ENCODE measurements at places on chromosomes 13 and 19.

GRCh38 chr19:48368936-48369335 lies 4.8 kb downstream of the SYNGR4 start:
- DNase-seq: peak; percentile 68

- no peak for DNase-seq
These were observed 738.3 kb upstream of the SLITRK5 start for GRCh38 chr13:86932776-86933334.

DNA sequence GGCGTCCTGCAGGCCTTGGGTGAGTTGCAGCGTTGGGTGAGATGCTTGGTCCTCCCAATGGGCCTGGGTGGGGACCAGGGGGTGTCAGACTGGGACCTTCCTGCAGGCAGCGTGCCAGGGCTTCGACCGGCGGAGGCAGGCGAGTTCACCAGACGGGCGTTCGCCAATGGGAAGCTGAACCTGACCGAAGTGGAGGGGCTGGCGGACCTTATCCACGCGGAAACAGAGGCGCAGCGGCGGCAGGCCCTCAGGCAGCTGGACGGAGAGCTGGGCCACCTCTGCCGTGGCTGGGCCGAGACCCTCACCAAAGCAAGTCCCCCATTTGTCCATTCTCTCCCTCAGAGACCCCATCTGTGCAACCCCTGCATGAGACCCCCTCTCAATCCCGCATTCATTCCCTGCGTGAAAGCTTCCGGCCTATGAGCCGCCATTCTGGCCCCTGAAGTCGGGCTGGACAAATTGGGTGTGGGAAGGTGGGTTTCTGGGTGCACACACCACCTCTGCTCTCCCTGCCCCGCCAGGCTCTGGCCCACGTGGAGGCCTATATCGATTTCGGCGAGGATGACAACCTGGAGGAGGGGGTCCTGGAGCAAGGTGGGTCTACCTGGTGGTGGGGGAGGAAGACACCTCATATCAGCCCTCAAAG lies 1.2 kb downstream of the GTPBP3 start:
- DNase-seq: no peak

DNA sequence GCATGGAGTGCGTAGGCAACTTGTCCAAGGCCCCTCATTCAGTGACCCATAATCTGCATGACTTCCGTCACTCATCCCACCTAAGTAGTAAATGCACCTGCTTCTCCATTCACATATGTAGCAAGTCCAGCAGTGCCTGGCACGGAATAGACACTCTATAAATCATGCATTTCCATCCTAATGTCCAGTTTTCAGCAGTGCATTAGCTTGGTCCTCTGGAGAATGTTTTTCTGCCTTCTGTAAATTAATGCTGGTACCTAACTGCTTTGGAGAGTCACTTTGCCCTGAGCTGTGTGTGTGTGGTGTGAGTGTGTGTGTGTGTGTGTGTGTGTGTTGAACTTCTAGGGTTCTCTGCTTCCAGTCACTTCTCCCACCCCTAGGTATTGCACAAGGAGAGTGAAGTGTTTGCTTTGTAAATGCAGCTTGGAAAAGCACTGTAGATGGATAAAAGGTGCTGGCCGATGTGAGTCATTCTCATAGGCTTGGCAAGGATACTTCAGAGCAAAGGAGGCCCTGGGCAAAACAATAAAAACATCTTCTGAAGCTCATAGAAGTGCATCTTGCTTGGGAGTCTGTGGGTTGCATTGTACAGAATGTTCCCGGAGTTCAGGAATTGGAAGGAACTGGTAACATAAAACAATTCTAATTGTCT lies 181.8 kb downstream of the KATNAL1 start:
- peak; percentile 47 for DNase-seq

- no peak for DNase-seq
These were observed 55.7 kb upstream of the PTPRS start for GRCh38 chr19:5396096-5396939.

- DNase-seq: no peak
These were observed 28.1 kb downstream of the BRD4 start for GRCh38 chr19:15304140-15304705.

DNA sequence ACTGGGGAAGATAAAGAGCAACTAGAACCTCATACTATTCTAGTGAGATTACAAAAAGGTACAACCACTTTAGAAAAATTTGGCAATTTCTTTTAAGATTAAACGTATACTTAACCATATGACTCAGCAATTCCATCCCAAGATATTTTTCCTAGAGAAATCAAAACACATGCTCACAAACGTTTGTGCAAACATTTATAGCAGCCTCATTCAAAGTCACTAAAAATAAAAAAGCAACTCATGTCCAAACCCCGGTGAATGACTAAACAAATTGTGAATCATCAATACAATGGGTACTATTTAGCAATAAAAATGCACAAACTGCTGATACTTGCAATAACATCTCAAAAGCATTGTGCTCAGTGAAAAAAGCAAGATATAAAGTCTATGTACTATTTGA lies 121.5 kb downstream of the FRY start:
- no peak for DNase-seq

GRCh38 chr13:106152047-106152446 lies 383.4 kb downstream of the EFNB2 start:
- no peak for DNase-seq

GRCh38 chr19:10641248-10641647 lies 12.9 kb upstream of the ILF3 start:
- DNase-seq: no peak

GRCh38 chr13:94759120-94759728 lies 46.9 kb upstream of the SOX21 start:
- no peak for DNase-seq

DNA sequence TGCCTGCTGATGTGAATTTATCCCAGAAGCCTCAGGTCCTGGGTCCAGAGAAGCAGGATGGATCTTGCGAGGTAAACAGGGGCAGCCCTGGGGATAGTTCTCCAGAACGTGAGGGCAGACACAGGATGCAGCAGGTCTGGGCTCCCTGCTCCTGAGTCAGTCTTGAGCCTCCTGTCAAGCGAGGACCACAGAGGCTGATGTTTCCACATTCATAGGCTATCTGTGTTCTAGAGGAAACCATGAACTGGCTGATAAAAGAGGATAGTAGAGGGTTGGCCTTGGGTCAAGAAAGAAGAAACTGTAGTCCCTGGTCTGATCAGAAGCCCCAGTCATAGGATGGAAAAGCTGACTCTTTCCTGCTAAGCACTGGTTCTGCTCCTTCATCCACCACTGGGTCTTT lies 2.2 kb downstream of the ZNF175 start:
- no peak for DNase-seq

DNA sequence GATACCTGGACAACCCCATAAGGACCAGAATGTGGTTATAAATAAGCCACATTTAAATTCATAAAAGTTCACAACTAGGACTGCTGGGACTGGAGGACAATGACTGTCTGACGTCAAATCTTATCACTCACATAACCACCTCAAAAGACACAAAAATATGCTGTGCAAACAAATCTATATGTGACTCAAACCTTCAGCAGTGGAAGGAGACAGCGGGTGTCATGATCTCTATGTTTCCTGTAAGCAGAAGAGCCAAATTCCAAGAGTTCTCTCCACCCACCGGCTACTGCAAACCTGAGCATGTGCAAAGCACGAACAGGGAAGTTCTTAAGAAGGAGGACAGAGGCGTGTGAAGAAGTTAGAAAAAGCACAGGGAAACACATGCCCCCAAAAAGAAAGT lies 113.2 kb downstream of the MYCBP2 start:
- DNase-seq: no peak

- DNase-seq: no peak
These were observed 70.6 kb upstream of the C13orf46 start for GRCh38 chr13:114044486-114044885.

- DNase-seq: no peak
These were observed 60.5 kb downstream of the MAP4K1 start for GRCh38 chr19:38557205-38557799.

DNA sequence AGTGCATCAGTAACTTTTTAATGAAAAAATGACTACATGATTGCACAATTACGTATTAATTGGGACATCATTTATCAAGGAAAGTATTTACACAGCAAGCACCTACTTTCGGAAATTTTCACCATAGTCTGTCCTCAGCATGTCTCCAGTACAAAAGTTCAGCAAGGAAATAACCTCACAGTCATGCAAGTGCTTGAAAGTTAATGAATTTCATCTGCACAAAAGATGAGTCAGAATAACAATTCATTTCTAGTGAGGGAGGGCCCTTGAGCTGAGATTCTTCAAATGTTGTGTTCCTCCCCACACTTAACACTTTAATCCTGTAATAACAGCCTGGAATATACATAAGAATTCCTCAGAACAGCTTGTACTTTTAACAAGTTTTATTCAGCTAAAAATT lies 49.0 kb upstream of the OXGR1 start:
- no peak for DNase-seq

GRCh38 chr19:18590273-18591272 lies 2.0 kb downstream of the REX1BD start:
- DNase-seq: peak; percentile 40

DNA sequence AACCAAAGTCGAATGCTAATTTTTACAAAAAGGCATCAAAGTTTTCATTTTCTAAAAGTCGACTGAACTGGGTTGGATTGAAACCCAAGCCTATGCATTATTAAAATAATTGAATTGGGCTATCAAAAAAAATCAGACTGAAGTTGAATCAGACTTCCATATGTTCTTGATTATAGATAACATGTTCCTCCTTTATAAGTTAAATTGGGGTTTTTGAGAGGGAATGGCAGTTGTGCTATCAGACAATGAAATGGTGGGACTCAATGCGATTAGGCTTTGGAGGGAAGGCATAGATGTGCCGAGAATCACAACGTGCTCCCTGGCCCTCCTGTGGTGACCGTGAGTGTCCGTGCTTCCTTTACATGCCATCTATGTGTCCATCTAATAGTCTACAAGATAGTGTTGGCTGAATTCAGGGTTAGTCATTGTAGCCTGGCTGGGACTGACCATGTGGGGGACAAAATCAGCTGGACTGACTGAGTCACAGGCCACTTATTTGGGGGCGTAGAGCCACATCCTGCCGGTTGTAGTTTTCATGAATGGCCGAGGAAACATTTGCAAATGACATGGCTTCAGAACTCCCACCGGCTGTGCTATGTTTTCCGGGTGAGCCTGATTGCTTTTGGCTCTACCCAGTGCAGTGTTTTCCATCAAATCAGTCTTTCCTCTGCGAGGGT lies 37.1 kb upstream of the OLFM4 start:
- no peak for DNase-seq

GRCh38 chr13:65826657-65827056 lies 1403.5 kb downstream of the PCDH9 start:
- DNase-seq: no peak

DNA sequence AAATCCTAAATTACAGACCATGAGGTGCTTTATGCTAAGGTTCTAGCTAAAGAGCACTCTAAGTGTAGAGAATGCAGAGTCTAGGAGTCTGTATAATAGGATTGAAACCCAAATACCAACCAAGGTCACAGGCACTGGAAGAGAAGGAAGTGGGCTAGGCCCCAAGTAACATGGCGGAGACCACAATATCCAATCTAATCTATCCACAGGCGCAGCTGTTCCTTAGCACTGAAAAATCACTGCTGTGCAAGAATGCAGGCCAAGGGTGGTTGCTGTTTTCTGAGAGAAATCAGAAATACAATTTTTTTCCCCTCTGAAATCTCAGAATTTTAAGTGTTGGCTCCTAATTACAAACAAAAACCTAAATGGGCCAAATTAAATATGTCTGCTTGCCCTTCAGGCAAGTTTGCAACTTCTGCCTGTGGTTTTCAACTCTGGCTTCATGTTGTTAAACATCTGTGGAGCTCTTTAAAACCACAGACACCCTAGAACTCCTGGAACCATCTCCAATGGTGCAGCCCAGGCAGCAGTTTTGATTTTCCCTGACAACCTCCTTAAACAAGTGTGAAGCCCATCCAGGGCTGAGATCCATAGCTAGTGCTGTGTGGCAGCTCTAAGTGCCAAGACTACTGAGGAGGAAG lies 6.1 kb downstream of the RANBP3 start:
- no peak for DNase-seq

DNA sequence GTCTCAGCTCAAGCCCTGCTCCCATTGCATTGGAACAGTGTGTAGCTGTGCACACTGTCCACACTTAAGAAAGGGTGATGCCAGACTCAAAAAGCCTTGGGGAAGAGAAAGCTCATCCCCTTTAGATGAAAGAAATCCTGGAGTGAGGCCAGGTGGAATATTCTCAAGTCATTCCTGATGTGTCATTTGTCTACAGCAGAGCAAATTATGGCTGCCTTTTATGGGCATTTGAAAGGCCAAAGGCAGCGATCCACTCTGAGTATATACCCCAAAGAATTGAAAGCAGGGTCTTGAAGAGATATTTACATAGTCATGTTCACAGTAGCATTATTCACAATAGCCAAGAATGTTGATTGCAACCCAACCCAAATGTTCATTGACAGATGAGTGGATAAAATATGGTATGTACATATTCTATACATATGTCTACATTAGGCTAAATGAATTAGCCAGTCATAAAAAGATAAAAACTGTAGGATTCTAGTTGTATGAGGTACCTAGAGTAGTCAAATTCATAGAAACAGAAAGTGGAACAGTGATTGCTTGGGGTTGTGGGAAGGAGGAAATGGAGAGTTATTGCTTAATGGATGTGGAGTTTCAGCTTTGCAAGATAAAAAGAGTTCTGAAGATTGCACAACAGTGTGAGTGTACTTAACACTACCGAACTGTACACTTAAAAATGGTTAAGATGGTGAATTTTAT lies 214.9 kb downstream of the KCNRG start:
- no peak for DNase-seq

GRCh38 chr13:73248711-73249580 lies 190.1 kb downstream of the KLF5 start:
- peak; percentile 79 for DNase-seq

DNA sequence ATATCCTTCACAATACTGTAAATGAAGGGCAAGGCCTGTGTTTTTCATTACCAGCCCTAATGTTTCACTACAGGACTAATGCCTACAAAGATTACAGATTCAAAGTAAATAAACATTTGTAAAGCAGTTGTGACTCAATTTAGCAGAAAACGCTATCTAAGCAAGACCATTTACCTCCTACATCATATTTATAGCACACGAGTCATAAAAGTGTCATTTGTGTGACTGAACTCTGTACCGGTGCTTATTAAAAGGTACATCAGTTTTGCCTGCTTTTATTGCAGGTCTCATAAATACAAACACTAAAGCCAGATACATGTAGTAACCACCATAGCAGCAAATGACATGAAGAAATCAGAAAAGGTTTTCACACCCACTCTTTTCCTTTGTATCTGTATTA lies 61.5 kb upstream of the SLC15A1 start:
- no peak for DNase-seq

All from mucosa of gallbladder (tissue), 1 donor.